ENCODE measurements at places on chromosomes 2 and 18.

- DNase-seq: no peak
Measured at GRCh38 chr18:58303363-58303762, 259.3 kb downstream of the NEDD4L start.

- no peak for DNase-seq
Measured at GRCh38 chr2:67974559-67975430, 88.0 kb downstream of the C1D start.

- DNase-seq: no peak
Measured at GRCh38 chr2:117222809-117223208, 591.7 kb upstream of the DDX18 start.

- DNase-seq: no peak
Measured at GRCh38 chr18:13612196-13612997, 114.0 kb downstream of the FAM210A start.

DNA sequence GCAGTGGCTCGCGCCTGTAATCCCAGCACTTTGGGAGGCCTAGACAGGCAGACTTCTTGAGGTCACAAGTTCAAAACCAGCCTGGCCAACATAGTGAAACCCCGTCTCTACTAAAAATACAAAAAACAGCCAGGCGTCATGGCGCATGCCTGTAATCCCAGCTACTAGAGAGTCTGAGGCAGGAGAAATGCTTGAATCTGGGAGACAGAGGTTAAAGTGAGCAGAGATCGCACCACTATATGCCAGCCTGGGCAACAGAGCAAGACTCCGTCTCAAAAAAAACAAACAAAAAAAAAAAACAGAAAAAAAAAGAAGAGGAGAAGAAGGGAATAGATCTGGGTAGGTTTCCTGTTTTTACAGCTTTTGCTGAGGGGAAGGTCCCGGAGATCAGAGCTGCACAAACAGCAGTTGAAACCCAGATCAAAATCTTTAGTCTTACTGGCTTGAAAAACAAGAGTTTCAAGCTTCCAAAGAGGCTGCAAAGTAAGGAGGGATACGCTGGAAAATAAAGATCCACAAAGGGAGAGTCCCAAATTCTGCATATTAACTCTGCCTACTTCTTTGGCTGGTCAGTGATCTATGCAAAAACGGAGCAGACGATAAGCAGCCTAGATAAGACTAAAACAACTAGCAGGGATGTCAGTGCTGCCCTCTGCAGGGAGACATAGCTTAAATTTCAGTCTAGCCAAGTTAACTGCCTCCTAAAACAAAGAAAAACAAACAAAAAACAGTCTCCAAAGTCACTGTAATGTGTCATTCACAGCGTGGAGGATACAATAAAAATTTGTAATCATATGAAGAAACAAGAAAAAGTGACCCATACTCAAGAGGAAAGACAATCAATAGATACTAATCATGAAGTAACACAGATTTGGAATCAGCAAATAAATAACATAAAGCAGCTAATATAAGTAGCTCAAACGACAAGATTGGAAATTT lies 74.1 kb downstream of the TLK1 start:
- peak; percentile 58 for DNase-seq

DNA sequence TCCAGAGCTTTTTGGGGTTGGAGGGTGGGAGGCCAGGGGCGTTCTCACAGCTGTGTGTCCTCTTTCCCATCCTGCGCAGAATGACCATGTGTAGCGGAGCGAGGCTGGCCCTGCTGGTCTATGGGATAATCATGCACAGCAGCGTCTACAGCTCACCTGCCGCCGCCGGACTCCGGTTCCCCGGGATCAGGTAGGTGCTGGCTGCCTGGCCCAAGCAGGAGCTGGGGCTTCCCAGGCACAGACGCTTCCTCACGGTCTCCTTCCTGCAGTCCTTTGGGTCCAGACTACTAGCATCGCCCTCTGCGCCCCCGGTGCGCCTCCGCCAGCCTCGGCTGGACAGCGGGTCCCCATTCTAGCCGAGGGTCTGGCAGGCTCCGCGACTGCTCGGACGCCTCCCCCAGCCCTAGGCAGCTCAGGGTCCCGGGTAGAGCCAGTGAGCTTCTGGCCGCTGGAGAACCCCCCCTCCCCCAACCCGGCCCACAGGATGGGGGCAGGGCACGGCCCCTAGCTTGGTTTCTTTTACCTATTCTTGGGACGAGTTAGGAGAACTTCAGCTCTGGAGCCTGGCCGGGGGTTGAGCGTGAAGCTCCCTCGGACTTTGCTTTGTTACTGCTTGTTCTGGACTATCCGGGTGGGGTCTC lies 756 bp downstream of the ADCYAP1 start:
- no peak for DNase-seq

DNA sequence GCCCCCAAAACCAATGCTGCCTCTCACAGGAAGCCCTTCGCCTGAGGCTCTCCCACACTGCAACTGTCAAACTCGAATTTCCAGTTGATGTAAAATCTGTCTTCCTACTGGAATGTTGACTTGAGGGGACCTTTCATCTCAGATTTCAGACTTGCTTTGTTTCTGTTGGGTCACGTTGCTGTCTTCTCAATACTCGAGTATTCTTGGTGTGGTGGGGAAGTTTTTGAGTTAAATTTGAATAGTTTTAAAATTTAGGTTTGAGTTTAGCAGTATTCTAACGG lies 50.8 kb downstream of the AGAP1 start:
- no peak for DNase-seq

DNA sequence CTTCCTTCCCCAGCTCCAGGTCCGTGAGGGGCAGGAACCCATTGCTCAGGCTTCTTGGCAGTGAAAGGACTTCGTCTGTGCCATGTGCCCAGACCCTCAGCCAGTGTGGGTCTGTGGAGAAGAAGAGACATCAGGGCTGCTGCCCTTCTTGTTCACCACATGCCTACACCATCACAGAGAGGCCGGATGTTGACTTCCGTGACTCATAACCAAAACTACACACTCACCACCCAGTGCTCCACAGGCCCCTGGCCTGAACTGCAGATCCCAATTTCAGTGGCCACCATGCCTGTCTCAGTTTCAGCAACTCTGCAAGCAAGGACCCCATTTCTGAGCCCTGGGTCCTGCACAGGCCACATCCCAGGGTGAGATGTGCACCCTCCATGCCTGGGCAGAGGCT lies 332.6 kb upstream of the SALL3 start:
- no peak for DNase-seq

DNA sequence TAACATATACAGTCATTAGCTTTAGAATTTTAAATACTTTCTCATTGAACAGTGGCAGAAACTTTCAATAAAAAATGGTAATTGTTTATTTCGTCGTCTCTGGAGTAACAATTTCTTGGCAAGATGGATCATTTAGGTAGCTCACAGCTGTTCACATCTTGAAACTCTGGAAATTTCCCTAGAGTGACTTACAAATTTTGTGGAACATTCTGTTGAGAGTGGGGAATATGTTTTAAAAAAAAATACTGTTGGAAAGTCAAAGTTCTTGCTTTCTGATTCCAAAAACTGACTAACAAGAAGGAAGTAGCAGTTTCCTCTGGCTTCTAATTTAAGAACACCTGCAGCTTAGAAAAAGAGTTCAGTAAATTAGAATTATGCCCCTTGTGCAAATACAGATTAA lies 11.2 kb upstream of the CALCRL start:
- no peak for DNase-seq

DNA sequence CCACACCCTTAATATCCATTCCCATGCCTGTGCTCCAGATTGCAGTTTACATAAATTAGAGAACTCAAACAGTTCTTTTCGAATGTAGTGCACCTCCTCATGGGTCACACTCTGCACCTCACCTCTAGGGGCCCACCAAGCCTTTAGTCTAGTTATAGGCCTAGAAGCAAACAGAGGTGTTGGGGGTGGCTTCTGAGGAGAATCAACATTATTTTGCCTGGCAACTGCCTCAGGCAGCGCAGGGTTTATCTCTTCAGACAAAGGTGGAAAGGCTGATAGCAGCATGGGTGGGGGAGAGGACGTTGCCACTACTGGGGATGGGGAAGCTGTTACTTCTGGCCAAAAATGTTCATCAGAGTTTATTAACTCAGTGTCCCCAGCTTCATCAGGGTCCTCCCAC lies 5.0 kb upstream of the GYPC start:
- DNase-seq: no peak

- DNase-seq: no peak
Measured at GRCh38 chr2:43289331-43289730, 62.9 kb upstream of the ZFP36L2 start.

GRCh38 chr2:10471955-10472354 lies 23.8 kb upstream of the ODC1 start:
- no peak for DNase-seq

- no peak for DNase-seq
Measured at GRCh38 chr2:189641002-189641401, 20.3 kb upstream of the ASNSD1 start.

GRCh38 chr2:222479859-222480258 lies 55.5 kb downstream of the SGPP2 start:
- no peak for DNase-seq

- peak; percentile 100 for DNase-seq
Measured at GRCh38 chr2:26785431-26786206, at the start of gene CENPA. Gene CENPA (plus strand): TSS chr2:26786056. CDS start chr2:26786197, 141 bp downstream.

DNA sequence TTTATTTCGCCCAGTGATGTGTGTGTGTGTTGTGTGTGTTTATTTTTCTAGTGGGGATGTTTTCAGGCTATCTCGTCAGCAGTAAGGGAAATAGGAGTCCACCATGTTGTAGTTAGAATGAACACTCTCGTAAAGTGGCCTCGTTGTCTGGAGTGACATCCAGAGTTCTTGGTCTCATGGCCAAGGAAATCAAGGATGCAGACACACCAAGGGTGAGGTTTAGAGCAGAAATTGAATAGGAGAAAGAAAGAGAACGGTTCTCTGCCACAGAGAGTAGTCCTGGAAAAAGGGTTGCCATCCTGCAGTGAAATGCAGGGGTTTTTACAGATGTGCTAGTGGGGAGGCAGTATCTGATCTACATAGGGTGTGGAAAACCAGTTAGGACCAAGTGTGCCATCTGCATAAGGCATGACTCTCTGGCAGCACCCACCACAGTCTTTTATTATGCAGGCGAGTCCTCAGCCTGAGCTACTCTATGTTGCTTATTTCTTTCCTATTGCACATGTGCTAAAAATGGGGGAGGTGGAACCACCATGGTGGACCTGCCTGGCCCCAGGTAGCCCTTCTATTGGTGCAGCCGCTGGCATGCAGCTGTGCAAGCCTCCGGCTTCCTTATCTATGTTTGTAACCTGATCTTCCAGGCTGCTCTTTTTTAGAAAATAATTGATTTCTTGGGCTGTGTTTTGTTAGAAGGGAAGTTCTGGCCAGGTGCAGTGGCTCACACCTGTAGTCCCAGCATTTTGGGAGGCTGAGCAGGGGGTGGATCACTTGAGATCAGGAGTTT lies 23.2 kb downstream of the RALB start:
- DNase-seq: no peak

- DNase-seq: no peak
Measured at GRCh38 chr2:44246436-44246835, 28.8 kb upstream of the SLC3A1 start.

GRCh38 chr2:140465301-140465700 lies 1665.5 kb downstream of the LRP1B start:
- DNase-seq: no peak

GRCh38 chr2:121716126-121716525 lies 20.5 kb downstream of the NIFK start:
- no peak for DNase-seq

- no peak for DNase-seq
Measured at GRCh38 chr2:174122185-174122584, 126.1 kb downstream of the OLA1 start.

DNA sequence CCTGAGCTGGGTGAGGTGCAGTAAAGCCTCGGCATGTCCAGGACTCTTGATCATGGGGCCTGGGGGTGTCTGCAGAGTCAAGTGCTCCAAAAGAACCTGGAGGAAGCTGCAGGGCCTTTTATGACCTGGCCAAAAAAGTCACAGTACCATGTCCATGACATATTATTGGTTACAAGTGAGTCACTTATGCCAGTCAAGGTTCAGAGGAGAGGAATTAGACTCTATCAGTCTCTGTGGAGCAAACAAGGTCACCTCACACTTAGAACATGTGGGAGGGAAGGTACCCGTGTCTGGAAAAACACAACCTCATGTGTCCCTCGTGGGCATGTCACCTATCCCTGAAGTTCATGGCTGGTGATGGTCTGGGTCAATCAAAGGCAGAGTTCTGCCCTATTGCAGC lies 465.7 kb downstream of the FBXO15 start:
- no peak for DNase-seq

- peak; percentile 5 for DNase-seq
Measured at GRCh38 chr2:215188078-215188477, 49.7 kb upstream of the ABCA12 start.

DNA sequence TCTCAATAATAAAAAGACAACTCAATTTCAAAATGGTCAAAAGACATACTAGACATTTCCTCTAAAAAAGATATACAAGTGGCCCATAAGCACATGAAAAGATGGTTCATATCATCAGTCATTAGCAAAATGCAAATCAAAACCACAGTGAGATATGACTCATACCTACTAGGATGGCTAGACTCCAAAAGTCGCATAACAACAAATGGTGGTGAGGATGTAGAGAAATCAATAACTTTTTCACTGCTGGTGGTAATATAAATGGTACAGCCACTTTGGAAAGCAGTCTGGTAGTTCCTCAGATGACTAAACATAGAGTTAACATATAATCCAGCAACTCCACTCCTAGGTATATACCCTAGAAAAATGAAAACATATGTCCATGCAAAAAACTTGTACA lies 242.3 kb upstream of the NOL4 start:
- no peak for DNase-seq

DNA sequence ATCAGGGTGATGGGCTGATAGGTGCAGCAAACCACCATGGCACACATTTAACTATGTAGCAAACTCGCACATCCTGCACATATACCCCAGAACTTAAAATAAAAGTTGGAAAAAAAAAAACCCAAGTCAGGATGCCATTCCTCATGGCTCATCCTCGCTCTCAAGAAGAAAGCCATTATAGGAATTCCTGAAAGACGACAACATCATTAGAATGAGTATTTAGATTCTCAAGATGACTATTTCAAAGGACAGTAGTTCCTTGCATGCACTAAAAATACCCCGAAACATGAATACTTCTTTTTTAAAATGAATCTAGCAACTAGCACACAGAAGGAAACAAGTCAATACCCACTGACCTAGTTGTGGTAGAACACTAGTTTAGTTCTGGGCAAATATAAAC lies 285.8 kb upstream of the REV1 start:
- DNase-seq: no peak

DNA sequence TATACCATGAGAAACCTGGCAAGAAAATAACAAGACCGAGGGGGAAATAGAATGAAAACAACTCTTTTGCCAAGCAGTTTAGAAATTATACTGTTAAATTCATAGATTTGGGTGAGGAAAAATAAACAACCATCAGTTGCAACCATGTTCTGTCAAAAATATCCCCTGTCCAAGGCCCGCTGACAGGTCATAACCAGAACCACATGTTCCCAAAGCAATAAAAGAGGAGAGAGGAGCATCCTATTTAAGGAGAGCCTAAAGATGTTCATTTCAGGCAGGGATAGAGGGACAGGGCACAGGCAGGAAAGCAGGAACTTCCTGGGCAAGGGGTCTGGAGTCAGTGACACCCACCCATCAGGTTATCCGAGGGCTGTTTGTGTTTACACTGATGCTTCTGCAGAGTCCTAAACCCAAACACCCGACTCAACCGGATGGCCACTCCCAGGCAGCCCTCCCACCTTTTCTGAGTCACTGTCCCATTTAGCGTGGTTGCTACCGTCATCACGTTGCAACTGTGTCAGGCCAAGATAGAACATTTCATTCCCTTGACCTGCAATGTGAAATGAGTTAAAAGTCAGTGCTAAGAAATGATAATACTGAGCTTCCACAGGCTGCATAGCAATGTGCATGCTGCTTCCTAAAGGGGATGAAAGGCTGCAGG lies 468.3 kb upstream of the RAB12 start:
- no peak for DNase-seq

- DNase-seq: no peak
Measured at GRCh38 chr18:43572163-43572562, 294.9 kb upstream of the SYT4 start.

- DNase-seq: peak; percentile 2
Measured at GRCh38 chr18:8264861-8265411, 344.3 kb upstream of the RAB12 start.
